Thyroid gland (tissue), 4 donors: ENCODE measurements at places on chromosomes 11 and 22.

DNA sequence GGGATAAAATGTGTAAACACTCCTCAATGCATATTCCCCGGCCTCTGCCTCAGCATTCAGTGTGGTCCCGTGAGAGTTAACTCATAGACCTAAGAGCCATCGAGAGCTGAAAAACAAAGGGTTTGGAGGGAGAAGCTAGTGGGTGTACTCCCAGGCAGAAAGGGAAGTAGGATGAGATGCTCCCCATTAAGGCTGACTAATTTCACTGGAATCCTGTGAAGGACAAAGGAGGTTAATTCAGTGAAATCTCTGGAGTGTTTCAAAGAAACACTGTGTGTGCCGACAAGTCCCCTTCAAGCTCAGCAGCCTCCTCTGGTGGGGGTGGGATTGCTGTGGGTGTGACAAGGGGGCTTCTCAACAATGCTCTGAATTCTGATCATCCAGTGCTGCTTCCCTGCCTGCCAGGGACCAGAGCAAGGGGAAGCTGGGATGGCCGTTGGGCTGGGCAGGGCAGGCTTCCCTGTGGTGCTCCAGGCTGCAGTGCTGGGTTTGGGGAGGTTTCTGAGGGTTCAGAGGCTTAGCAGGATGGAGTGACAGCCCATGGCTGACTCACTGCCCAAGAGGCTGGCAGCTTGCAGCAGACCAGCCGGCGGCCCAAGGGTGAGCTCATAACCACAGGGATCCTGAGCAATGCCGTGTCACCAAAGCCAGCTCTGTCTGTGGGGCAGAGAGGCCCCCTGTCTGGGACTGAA is 61.4 kb upstream of the BMAL1 start:
- no peak for DNase-seq

- no peak for DNase-seq
Measured at GRCh38 chr22:24826710-24827285, 20.8 kb downstream of the SGSM1 start.

DNA sequence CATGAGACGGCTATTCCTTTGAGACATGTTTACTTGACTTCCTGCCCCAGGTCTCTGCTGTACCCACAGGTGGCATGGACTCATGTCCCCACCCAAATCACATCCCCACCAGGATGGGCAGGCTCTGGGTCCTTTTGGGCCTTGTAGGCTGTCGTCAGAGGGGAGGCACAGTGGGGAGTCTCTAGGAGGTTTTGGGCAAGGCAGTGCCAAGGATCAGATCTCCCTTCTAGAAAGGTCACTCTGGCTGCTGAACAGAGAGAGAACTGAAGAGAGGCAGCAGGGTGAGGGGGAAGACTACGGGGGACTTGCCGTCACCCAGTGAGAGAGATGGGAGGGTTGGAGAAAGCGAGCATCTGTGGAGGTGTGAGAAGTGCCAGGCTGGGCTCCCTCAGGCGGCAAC is 4.6 kb upstream of the KCNQ1OT1 start:
- no peak for DNase-seq

DNA sequence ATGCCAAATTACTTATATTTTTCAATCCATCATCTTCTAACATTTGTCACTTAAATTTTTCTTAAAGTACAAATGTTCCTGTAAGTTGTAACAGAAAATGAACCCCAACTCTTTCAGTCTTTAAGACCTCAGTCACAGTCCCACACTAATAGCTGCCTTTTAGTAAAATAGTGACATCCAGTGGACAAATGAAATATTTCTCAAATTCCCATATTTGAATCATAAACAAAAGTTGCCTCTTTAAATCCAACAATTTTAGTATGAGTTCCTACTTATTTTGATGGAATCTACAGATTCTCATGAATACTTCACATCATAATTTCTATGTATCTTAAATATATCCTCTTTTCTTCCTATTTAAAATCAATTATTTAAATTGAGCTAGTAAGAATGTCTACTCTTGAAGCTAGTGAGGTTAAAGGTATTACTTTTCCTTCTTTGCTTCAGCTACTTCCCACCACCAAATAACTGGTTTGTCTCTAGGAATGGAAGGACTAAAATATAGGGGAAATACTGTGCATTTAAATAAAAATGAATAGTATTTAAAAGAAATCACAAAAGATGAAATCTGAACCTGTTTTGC is 9.2 kb downstream of the LIN7C start:
- DNase-seq, result no peak

DNA sequence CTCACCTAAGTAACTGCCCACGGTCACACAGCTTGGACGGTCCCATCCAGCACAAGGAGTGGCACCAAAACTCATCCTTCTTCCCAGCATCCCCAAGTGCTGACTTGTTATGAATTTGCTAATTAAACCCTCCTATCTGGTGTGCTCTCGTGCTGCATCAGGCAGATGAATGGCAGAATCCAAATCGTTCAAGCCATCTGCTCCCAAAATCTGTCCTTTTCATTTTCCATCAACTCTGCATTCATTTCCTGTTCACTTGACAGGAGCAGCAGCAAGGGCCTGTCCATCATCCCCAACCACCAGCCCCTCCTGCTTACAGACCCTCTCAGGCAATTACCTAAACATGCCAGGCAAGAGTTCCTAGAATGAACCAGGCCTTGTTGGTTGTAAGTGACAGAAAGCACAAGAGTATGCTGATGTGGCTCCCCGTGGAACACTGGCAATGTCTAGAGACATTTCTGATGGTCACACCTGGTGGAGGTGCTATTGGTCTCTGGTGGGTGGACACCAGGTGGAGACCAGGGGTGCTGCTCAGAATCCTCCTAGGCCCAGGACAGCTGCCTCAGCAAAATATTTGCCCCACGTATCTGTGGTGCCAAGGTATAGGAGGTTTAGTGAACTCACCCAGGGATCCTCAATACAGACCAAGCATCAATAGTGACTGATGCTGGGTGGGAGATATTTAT is 832.5 kb downstream of the TBC1D22A start:
- no peak for DNase-seq

DNA sequence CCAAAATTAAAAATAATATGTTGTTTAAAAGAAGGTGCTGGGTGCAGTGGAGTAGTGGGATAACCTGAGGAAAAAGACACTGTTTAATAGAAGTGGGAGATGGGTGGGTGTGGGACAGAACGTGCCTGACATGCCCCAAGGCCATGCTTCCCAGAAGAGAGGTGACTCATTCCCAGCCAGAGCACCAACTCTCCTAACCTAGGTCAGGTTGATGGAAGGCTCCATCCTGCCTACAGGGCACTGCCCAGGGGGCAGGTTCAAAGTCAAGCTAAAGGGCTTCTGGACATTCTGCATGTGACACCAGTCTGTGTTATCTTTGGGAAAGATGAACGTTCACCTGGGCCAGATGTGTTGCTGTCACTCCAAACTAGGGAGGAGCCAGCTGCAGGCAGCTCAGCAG is 453.1 kb downstream of the SOX6 start:
- no peak for DNase-seq

DNA sequence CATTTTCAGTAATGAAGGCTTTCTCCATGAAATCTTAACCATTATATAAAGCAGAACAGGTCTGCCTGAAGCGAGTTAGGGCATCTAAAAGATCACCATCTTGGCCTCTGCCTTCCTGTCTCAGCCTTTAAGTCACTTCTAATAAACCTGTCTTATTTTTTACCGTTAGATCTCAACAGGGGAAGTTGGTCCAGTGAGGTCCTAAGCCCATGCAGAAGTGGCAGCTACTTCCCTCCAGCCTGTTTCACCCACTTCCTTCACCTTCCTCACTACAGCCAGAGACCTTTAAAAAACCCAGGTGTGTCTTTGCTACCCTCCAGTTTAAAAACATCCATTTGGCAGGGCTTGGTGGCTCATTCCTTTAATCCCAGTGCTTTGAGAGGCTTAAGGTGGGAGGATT is 14.1 kb upstream of the LIPT2 start:
- no peak for DNase-seq

- DNase-seq, result no peak
Measured at GRCh38 chr22:19016081-19016766, 80.1 kb upstream of the PRODH start.

GRCh38 chr11:118628432-118628831 is 21.0 kb downstream of the PHLDB1 start:
- DNase-seq, result no peak

DNA sequence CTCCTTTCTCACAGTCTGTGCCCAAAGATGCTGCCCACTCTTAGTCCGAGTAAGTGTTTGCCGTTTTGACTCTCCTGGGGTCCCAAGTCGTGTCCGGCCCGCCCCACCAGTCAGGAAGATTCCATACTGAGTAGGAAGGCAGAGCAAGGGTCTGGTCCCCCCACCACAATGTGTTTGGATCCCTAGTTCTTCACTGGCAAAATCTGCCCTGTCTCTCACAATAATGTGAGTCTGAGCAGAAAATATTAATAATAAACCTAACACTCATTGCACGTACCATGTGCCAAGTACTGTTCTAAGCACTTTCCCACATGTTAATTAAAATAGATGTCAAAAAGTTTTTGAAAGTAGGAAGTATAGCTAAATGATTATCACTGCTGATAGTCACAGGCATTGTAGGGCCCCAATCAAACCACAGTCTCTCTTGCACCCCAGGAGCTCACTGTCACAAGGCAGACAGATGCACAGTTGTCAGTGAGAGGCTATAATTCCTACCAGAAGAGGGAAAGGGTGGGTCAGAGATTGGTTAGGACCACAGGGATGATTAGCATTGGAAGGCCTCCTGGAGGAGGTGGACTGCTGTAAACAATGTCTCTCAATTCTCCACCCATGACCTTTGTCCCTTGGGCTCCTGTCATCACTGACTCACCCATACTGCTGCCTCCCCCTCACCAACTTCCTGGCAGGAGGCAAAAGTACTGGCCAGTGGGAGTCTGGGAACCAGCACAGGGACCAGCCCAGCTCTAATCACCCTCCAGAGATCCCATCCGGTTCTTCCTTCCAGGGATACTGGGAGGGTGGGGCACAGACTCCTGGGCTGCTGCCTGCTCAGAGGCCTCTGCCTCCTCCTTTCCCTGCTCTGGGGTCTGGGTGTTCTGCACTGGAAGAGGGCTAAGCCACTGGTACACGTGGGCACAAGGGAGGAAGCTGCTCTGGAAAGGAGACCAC is 1.0 kb upstream of the POLD4 start:
- peak; percentile 26 for DNase-seq

- no peak for DNase-seq
Measured at GRCh38 chr11:83511646-83512045, 225.5 kb upstream of the CCDC90B start.

DNA sequence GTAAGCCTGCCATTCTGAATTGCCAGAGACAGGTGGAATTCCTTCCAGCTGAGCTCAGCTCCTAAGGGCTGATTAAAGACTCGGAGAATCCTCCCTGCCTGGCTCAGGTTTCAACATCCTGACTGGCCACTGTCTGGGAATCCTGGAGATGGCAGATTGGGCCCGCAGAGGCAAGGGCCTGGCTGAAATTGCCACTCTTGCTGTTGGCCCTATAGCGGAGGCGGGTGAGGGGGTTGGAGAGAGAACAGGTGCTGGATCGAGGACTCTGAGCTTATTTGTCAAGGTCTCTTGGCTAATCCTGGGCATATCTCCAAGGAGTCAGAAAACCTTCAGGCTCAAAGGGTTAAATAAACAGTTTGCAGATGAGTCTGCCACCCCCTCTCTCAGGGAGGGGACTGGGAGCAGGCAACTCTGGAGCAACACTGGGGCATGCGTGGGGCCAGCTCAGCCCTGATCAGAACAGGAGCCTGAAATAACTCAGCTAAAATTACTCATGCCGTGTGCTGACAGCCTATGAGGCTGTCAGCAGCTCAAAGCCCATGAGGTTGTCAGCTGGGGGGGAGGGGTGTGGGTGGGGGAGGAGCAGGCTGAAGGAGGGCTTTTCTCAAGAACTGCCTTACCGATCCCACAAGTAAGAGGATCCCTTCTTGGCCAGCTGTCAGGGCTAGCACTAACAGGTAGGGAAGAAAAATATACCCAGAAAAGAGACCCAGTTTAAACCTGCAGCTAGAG is 14.7 kb upstream of the MFRP start:
- DNase-seq, result peak; percentile 81

DNA sequence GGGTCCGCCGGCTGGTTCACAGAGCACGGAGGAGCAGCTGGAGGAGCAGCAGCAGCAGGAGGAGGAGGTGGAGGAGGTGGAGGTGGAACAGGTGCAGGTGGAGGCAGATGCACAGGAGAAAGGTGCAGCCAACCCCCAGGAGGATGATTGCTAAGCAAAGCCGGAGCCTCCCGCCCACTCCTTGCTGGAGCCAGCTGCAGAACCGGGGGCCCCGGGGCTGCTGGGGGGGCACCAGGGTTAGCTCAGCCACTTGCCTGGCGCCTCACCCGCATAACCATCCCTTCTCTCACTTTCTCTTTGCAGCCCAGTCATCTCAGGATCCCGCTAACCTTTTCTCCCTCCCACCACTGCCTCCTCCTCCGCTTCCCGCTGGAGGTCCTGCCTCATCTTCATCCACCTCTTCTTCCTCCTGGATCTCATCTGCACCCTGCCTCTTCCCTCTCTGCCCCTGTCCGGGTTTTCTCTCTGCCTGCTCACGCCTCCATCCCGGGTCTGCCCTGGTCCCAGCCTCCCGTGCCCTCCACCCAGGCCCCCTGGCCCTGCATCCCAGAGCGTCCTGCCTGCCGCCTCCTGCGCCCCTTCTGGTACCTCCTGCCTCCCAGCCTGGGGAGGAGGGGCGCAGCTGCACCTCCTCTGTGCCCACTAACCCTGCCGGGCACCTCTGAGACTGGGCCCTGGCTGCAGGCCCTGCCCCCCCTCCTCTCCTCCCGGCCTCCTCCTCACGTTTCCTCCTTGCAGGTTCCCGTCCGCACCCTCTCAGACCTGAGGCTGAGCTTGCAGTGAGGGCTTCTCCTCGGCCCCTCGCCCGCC is 9.5 kb downstream of the KCTD17 start:
- DNase-seq, result no peak
